Thymus (tissue), 14 donors: ENCODE measurements at places on chromosomes 4 and X. TPM values are rescaled to one million over a fixed set of nuclear protein-coding genes. Genes with fewer than 3 reads are reported as not detected.
A peak's percentile ranks its signal among the peaks of the same experiment; 100 is the strongest.

The RAB9B gene
- 1.5 TPM for total RNA-seq

The STS gene
- 5.8 TPM for total RNA-seq

The PRAF2 gene
- total RNA-seq, result 4.1 TPM

DNA sequence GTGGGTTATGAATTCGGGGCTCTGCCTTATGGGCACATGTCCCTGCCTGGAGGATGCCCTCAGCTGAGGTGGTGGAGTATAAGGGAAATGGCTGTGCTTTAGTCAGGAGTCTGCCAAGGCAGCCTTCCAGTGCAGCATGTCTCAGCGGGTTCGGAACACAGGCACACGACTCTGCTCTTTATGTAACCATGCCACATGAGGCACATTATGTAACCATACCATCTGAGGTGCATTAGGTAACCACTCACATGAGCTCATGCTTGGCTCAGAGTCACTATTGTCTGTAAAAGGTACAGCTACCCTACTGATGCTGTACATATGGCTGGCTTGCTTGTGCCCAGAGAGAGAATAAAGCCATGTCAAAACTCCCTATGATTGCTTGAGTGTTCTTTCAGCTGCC lies 723.6 kb downstream of the TRAM1L1 start:
- no peak for DNase-seq

- no peak for DNase-seq
Measured at GRCh38 chr4:119087656-119088055, 48.0 kb upstream of the MYOZ2 start.

DNA sequence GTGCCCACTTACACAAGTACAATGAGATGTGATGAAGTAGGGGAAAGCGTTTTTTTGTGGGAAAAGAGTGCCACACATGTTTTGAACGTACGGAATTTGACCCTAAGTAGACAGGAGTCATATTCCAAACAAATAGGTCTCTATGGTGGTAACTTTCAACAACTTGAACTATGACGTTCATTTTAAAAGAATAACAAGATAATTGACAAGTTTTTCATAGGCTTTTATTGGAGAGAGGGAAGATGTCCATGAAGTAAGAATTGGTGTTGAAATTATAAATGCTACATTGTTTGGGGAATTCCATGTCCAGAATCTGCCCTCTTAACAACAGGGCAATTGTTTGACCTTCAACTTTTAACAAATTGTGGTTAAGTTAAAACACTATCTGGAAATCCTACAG lies 126.5 kb downstream of the GASK1B start:
- DNase-seq, result no peak

- DNase-seq, result no peak
Measured at GRCh38 chr4:82090717-82091116, 283.1 kb downstream of the HNRNPD start.

GRCh38 chrX:155819525-155819924 lies 61.6 kb upstream of the VAMP7 start:
- no peak for DNase-seq

DNA sequence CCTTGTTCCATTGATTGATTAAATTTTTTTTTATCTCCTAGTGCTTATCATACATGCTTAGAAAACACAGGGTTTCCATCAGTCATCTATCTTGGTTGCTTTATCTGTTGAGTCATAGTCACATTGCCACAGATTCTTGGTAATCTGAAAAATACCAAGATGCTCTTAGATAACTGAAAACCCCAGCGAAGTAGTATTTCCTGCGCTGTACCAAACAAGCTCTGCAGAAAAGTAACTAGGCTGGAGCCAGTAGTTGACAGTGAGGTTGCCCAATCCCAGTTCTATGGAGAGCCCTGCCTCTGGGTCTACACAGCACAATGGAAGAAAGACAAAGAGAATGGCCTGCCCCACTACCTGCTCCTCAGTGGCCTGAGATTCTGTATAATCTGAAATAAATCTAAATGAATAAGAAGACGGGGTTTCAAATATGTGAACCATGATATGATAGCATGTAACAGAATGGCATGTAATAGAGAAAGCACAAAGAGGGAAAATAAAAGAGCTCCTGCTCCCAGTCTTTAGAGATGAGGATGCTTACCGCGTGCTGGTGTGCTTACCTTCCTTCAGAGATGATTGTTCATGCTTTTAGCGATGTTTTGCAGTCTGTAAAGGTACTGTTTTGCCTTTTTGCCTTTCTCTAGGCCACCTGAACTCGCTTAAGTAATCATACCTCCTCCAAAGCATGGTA lies 55.3 kb upstream of the RAPGEF2 start:
- DNase-seq, result no peak

GRCh38 chr4:148447681-148448080 lies 5.5 kb upstream of the NR3C2 start:
- DNase-seq, result no peak

DNA sequence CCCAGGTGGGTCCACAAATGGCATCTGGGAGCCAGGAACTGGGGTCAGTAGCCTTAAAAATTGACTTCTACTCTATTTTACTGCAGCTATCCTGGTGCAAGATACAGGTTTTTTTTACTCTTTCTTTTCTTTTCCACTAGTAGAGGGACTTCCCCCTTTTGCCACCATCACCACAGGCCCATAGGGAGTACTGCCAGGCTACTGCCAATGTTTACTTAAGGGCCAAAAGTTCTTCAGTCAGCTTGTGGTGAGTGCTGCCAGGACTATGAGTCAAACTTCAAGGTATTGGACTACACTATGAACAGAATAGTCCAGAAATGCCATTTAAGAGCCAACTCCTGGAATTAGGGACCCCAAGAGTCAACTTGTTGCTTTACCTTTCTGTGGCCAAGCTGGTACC lies 94.7 kb downstream of the EDA2R start:
- DNase-seq, result no peak

GRCh38 chr4:70613306-70614183 lies 15.0 kb upstream of the ENAM start:
- no peak for DNase-seq

DNA sequence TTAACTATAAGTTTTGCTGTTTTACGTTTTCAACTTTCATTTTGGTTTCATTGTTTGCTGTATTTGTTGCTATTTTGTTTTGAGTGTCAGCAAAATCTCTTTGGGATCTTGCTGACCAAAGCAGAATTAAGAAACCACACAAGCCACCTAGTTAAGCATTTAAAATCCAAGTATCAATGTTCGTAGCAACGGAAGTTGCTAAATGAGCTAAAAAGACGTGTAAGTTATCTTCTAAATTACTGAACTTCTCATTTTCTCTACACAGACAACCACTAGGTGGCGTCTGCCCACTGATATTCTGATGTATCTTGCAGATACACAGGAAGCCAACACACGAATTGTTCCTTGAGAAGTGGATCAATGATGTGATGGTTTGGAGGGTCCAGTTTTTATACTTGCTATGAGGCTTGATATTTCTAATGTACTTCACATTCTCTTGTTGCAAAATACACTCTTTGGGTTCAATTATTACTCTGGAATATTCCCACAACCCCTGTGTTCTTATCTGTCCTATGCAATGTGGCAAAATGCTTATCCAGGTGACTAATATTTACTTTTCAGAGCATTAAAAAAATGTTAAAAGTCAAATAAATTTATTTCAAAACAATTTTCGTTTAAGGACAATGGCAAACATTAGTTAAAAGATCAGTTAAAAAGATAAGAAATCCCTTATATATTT lies 250.5 kb downstream of the TECRL start:
- peak; percentile 5 for DNase-seq

GRCh38 chrX:135000516-135000915 lies 9.7 kb downstream of the SMIM10 start:
- no peak for DNase-seq
